Activated naive CD4-positive, alpha-beta T cell treated with anti-CD3 and anti-CD28 coated beads for 36 hours (primary cell): ENCODE measurements at places on chromosomes 5 and 9. TPM values are rescaled to one million over a fixed set of nuclear protein-coding genes. Genes with fewer than 3 reads are reported as not detected.

DNA sequence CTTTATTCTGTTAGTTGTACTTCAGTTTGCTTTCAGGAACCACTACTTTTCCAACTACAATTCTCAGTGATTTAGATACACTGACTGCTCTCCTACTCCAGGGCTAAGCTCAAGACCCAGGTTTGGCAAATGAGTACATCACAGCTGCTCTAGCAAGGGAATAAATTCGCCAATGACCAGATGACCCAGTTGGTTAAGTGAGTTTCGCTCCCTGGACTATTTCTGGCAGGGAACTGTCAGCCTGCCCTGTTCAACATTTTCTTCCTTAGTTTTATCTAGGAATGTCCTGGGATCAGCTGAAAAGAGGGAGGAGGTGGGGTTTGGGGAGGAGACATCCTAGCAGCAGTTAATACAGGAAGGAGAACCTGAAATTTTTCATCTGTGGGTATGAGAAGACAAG is 6.4 kb upstream of the STARD4 start:
- no peaks in the 10 kb centered on the region for H3K36me3 ChIP-seq
- H3K27me3 ChIP-seq, result no peaks in the 10 kb centered on the region
- no peaks in the 10 kb centered on the region for H3K4me1 ChIP-seq
- DNase-seq, result no peak
- no peak overlapping the region for H3K4me3 ChIP-seq

GRCh38 chr5:126525630-126526245 is 69.3 kb downstream of the ALDH7A1 start:
- no peaks in the 10 kb centered on the region for H3K4me1 ChIP-seq
- no peak overlapping the region for H3K4me3 ChIP-seq
- H3K27ac ChIP-seq, result no peak overlapping the region
- no peak for DNase-seq

- no peak overlapping the region for H3K4me3 ChIP-seq
- no peak for DNase-seq
- H3K4me1 ChIP-seq, result no peaks in the 10 kb centered on the region
- H3K27ac ChIP-seq, result peak overlapping the region; percentile 34
- no peaks in the 10 kb centered on the region for H3K27me3 ChIP-seq
Observed at GRCh38 chr5:150401376-150402228, 11.1 kb downstream of the CD74 start.

DNA sequence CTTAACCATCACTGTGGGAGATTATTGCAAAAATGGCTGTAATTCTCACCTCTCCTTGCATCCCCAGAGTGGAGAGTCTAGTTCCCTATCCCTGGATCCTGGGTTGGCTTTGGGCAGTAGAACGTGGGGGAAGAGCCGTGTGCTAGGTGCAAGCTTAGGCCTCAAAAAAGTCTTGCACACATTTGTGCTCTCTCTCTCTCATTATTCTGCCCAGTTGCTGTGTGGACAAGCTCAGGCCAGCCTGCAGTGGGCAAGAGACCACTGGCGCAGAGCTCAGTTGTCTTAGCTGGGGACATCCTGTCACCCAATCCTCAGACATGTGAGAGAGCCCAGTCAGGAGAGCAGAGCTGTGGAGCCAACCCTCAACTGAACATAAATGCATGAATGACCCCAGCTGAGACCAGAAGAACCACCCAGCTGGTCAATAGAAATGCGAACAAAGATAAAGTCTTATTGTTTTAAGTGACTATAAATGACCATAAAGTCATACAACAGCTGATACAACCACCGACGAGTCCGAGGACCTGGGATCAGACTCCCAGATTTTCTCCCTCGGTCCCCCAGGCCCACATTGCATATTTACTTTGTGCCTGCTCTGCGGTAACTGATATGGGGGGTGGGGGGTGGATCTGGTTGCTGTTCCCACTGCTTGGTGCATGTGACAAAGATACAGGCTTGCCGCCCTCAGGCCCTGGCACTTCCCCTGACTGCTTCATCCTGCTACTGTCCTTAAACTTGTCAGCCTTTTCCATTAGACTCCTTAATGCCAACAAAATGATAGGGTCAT is 166.4 kb upstream of the MVB12B start:
- peaks cover 9% of the 10 kb centered on the region for H3K27me3 ChIP-seq
- H3K36me3 ChIP-seq, result no peaks in the 10 kb centered on the region
- no peak overlapping the region for H3K4me3 ChIP-seq
- no peak overlapping the region for H3K27ac ChIP-seq

GRCh38 chr9:135070964-135071735 is 16.3 kb upstream of the OLFM1 start:
- DNase-seq, result no peak
- H3K4me3 ChIP-seq, result no peak overlapping the region
- H3K27me3 ChIP-seq, result peaks cover 29% of the 10 kb centered on the region

DNA sequence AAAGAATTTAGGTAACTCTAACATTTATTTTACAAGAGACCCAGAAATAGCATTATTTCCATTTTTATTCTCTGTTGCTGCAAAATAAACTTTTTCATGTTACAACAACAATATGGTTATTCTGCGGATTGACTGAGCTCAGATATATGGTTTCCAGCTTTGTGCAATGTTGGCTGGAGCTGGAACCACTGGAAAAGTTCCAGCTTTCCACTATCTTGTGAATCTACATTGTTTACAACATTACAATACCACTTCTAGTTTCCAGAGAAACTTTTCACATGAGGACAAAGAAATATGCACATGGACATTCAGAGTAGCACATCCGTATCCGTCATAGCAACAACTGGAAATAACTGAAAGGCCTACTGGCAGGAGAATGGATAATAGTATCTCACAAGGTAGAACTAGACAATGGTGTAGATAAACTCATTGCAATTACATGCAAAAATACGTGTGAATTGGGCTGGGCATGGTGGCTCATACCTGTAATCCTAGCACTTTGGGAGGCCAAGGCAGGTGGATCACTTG is 436.1 kb upstream of the ADAMTS16 start:
- no peak overlapping the region for H3K27ac ChIP-seq
- no peak overlapping the region for H3K4me3 ChIP-seq
- DNase-seq, result no peak
- H3K36me3 ChIP-seq, result no peaks in the 10 kb centered on the region
- no peaks in the 10 kb centered on the region for H3K4me1 ChIP-seq
- H3K27me3 ChIP-seq, result no peaks in the 10 kb centered on the region

GRCh38 chr9:7171396-7172153 is 413.8 kb downstream of the KDM4C start:
- no peak overlapping the region for H3K27ac ChIP-seq
- peaks cover 49% of the 10 kb centered on the region for H3K36me3 ChIP-seq
- no peaks in the 10 kb centered on the region for H3K27me3 ChIP-seq
- H3K4me3 ChIP-seq, result no peak overlapping the region
- no peak for DNase-seq
- peaks cover 2% of the 10 kb centered on the region for H3K4me1 ChIP-seq

- peaks cover 10% of the 10 kb centered on the region for H3K27me3 ChIP-seq
- H3K4me1 ChIP-seq, result no peaks in the 10 kb centered on the region
- H3K27ac ChIP-seq, result no peak overlapping the region
- no peak for DNase-seq
Observed at GRCh38 chr5:78659714-78660113, 11.1 kb upstream of the LHFPL2 start.

DNA sequence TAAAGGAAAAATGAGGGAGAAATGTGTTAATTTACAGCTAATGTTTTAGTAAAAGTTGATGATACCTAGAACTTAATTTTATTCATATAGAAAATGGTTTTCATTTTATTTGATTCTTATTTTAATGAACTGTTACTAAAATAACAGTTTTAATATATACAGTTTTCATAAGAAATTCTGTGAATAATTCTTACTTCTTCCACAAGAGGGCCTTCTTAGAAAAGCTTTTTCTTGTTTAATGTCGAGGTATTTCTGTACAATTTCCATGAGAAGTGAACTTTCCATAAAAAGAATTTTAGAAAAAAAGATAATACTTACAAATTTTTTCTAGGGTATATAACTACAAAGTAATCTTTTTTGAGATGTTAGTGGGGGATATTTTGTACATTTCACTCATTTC is 73.9 kb downstream of the KLF9 start:
- H3K27me3 ChIP-seq, result no peaks in the 10 kb centered on the region
- no peaks in the 10 kb centered on the region for H3K4me1 ChIP-seq
- peaks cover 18% of the 10 kb centered on the region for H3K36me3 ChIP-seq
- no peak for DNase-seq
- no peak overlapping the region for H3K4me3 ChIP-seq
- H3K27ac ChIP-seq, result no peak overlapping the region

DNA sequence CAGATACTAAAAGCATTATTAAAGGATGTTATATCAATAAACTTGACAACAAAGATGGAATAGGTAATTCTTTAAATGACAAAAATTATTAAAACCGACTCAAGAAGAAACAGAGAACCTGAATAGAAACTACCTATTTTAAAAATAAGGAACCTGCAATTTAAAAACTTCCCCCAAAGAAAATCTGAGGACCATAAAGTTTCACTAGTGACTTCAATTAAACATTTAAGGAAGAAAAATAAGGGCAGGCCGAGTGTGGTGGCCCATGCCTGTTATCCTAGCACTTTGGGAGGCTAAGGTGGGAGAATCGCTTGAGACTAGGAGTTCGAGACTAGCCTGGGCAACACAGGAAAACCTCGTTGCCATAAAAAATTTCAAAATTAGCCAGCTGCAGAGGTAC is 99.6 kb downstream of the FANCC start:
- peaks cover 7% of the 10 kb centered on the region for H3K4me1 ChIP-seq
- no peak overlapping the region for H3K27ac ChIP-seq
- no peaks in the 10 kb centered on the region for H3K27me3 ChIP-seq
- no peak for DNase-seq
- peaks cover 6% of the 10 kb centered on the region for H3K36me3 ChIP-seq

DNA sequence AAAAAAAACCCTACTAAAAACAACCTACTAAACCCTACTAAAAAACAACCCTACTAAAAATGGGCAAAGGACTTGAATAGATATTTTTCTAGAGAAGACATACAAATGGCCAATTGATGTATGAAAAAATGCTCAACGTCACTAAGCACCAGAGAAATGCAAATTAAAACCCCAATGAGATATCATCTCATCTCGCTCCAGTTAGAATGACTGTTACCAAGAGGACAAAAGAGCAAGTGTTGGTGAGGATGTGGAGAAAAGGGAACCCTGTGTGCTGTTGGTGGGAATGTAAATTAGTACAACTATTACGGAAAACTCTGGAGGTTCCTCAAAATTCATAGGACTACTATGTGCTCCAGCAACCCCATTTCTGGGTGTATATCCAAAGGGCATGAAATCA is 10.8 kb downstream of the SDHA start:
- H3K4me3 ChIP-seq, result no peak overlapping the region
- peaks cover 2% of the 10 kb centered on the region for H3K4me1 ChIP-seq
- peaks cover 41% of the 10 kb centered on the region for H3K36me3 ChIP-seq
- H3K27me3 ChIP-seq, result no peaks in the 10 kb centered on the region
- DNase-seq, result no peak
- no peak overlapping the region for H3K27ac ChIP-seq

GRCh38 chr9:13281356-13282016 is 2.0 kb upstream of the MPDZ start:
- no peaks in the 10 kb centered on the region for H3K4me1 ChIP-seq
- H3K27me3 ChIP-seq, result peaks cover 24% of the 10 kb centered on the region
- H3K27ac ChIP-seq, result no peak overlapping the region

GRCh38 chr5:109844695-109845094 is 155.0 kb downstream of the MAN2A1 start:
- no peak overlapping the region for H3K4me3 ChIP-seq
- no peak overlapping the region for H3K27ac ChIP-seq
- H3K27me3 ChIP-seq, result no peaks in the 10 kb centered on the region
- no peak for DNase-seq
- H3K36me3 ChIP-seq, result peaks cover 75% of the 10 kb centered on the region

GRCh38 chr5:58940446-58940845 is 357.6 kb downstream of the RAB3C start:
- H3K36me3 ChIP-seq, result no peaks in the 10 kb centered on the region
- no peaks in the 10 kb centered on the region for H3K4me1 ChIP-seq
- H3K4me3 ChIP-seq, result no peak overlapping the region
- DNase-seq, result no peak
- H3K27ac ChIP-seq, result no peak overlapping the region

- no peak overlapping the region for H3K4me3 ChIP-seq
- no peaks in the 10 kb centered on the region for H3K36me3 ChIP-seq
- DNase-seq, result no peak
- H3K27me3 ChIP-seq, result no peaks in the 10 kb centered on the region
- H3K4me1 ChIP-seq, result no peaks in the 10 kb centered on the region
Observed at GRCh38 chr9:114055061-114055460, 23.0 kb downstream of the AMBP start.

- DNase-seq, result no peak
- H3K27ac ChIP-seq, result peak overlapping the region; percentile 13
- H3K36me3 ChIP-seq, result peaks cover 30% of the 10 kb centered on the region
- H3K4me1 ChIP-seq, result peaks cover 55% of the 10 kb centered on the region
- peak overlapping the region; percentile 97 for H3K4me3 ChIP-seq
Observed at GRCh38 chr9:99221266-99221620, 499 bp downstream of the ALG2 start.

- H3K4me3 ChIP-seq, result no peak overlapping the region
- H3K27me3 ChIP-seq, result no peaks in the 10 kb centered on the region
- H3K36me3 ChIP-seq, result peaks cover 21% of the 10 kb centered on the region
Observed at GRCh38 chr9:122039234-122039633, 53.9 kb downstream of the TTLL11 start.

DNA sequence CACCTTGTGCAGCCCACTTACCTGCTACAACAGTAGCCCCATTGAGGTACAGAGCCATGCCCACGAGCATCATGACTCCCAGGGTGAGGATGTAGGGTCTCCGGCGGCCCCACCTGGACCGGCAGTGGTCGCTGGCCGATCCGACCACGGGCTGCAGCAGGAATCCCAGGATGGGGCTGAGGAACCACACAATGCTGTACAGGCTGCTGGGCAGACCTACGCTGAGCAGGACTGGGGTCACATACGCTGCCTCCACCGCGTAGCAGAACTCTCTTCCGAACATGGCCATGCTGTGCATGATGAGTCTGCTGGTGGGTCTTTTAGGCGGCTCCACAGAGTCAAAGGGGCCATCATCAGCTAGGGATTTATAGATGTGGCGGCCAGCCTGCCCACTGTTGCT is 315 bp downstream of the SLC45A2 start:
- no peaks in the 10 kb centered on the region for H3K27me3 ChIP-seq
- H3K4me1 ChIP-seq, result no peaks in the 10 kb centered on the region
- no peak for DNase-seq
- no peak overlapping the region for H3K4me3 ChIP-seq

DNA sequence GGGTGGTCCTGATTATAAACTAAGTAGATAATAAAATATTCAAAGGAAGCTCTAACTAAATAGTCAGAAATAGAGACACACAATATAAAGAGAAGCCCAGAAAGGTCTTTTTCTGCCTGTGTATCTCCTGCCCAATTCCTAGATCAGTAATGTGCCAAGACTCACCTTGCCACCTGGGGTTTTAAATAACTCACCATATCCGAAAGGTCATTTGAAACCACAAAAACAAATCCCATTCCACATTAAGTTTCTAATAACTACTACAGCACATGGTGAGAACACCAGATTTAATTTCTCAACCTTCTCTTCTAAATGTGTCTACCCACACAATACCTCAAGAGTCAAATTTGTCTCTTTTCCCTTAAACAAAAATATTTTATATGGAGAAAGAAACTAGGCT is 75.2 kb downstream of the ZNF608 start:
- no peak overlapping the region for H3K27ac ChIP-seq
- no peaks in the 10 kb centered on the region for H3K36me3 ChIP-seq
- no peak overlapping the region for H3K4me3 ChIP-seq
- H3K4me1 ChIP-seq, result no peaks in the 10 kb centered on the region
- DNase-seq, result no peak
- no peaks in the 10 kb centered on the region for H3K27me3 ChIP-seq

GRCh38 chr5:68353605-68354004 is 138.0 kb downstream of the PIK3R1 start:
- H3K27me3 ChIP-seq, result no peaks in the 10 kb centered on the region
- H3K4me3 ChIP-seq, result no peak overlapping the region
- H3K27ac ChIP-seq, result no peak overlapping the region
- no peak for DNase-seq
- no peaks in the 10 kb centered on the region for H3K36me3 ChIP-seq
- H3K4me1 ChIP-seq, result no peaks in the 10 kb centered on the region

CENPP gene
- 24.9 TPM for total RNA-seq

ERAP2 gene
- 111 TPM for total RNA-seq

GTF3C5 gene
- 108 TPM for total RNA-seq

PCDHGA1 gene
- not detected for total RNA-seq

WWC1 gene
- 1.7 TPM for total RNA-seq
